Suppressor macrophage (primary cell): ENCODE measurements at places on chromosomes 7 and 10.

DNA sequence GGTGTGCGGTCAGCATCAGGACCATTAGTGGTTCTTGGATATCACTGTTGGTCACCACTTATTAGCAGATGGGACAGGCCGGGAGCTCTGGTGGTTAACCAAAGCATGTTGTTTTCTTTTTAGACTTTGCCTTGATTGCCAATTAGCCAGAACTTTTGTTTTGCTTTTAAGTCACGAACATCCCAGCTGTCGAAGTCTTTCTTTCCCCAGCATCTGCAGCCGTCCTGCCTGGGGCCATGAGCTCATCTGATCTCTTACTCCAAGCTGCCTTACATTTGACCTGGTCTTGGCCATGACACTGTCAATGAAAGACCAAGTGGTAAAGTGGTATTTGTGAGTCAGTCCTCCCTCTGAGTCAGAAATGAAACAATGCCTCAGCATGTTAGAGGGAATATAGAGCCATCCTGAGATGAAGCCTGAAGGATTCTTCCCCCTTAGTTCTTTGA, 53.9 kb upstream of the CREB5 start:
- no peak for DNase-seq

- no peak for DNase-seq
Observed at GRCh38 chr10:132158823-132159222, 27.9 kb upstream of the DPYSL4 start.

GRCh38 chr10:34397324-34397723, 417.8 kb downstream of the PARD3 start:
- DNase-seq: peak; percentile 5

GRCh38 chr10:96334616-96335526, 23.9 kb downstream of the OPALIN start:
- peak; percentile 55 for DNase-seq

GRCh38 chr10:115660391-115660790, 567.2 kb downstream of the ATRNL1 start:
- DNase-seq: no peak

DNA sequence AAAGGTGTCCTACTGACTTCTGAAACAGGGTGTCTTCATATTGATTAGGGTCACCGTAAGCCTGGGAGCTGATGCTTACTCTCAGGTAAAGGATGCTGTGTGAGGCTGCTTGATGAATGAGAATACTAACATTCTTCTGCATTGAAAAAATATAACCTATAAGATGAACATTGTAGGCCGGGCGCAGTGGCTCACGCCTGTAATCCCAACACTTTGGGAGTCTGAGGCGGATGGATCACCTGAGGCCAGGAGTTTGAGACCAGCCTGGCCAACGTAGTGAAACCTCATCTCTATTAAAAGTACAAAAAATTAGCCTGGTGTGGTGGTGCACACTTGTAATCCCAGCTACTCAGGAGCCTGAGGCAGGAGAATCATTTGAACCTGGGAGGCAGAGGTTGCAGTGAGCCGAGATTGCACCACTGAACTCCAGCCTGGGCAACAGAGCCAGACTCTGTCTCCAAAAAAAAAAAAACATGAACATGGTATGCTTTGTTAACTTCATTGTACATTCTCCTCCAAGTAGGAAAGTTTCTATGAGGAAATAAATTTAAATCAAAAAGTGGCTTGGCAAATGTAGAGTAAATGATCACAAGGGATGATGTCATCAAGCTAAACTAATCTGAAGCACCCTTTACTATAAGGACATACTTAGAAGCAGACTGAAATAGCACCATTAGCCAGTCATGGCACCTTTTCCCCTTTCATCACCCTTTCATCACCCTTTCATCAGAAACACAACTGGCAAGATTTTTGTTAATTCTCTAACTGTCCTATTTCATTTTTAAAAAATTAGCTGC, 1.5 kb upstream of the BRAF start:
- peak; percentile 36 for DNase-seq

- no peak for DNase-seq
Observed at GRCh38 chr7:97959046-97959445, 30.9 kb downstream of the OCM2 start.

GRCh38 chr10:59072038-59072437, 104.4 kb upstream of the PHYHIPL start:
- no peak for DNase-seq

GRCh38 chr10:74926791-74927585, 100.6 kb downstream of the KAT6B start:
- no peak for DNase-seq

DNA sequence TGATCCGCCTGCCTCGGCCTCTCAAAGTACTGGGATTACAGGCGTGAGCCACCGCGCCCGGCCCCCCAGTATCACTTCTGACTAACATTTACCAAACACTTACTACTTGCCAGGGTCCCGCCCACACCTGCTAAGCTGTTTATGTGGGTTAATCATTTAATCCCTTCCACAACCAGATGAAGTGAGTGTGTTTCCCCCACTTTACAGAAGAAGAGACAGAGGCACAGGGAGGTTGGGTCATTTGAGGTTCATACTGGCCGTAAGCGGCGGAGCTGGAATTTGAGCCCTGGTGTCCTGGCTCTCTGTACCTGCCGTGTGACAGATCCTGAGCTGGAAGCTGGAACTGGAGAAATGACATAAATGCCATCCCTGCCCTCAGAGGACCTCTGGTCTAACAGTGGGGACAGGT, 15.1 kb upstream of the VPS37D start:
- no peak for DNase-seq

GRCh38 chr10:113235508-113235907, 285.5 kb downstream of the TCF7L2 start:
- peak; percentile 86 for DNase-seq

DNA sequence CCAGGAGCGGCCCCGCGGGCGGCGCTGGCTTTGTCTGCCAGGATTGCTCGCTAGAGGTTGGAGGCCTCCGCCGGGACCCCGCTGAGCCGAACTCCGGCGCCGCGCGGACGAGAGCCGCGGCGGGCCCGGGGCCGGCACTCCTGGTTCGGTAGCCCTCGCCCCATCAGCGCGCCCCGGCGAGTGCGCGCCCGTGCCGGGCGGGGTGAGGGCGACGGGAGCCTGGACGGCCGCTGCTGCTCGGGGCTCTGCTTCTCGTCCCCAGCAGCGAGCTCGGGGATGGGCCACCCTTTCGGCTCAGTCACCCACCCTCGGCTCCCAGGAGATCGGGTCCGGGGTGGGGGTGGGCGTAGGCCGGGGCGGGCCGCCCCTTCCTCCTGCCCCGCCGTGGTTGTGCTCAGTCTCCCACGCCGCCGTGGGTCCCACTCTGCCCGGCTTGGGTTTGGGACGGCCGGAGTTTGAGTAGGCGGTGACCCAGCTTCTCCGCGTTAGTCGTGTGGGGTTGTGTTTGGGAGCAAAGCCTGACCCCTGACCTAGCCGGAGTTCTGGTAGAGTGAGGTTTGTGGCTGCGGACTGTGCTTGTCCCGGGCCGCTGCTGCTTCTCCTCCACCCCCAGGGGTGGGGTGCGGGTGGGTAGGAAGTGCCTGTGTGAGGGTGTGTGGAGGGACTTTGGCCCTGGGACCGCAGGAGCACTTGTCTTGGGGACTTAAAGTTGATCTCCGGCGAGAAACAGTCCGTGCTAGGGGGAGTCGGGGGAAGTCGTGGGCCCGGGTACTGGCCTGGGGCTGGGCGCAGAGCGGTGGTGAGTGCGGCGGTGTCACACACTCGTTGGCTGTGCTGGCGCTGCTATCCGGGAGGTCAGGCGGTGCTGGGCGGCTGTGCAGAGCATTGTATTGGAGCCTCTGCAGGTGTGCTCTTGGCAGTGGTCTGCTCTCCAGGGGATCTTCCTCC, 677 bp downstream of the TSPAN14 start:
- peak; percentile 53 for DNase-seq

- DNase-seq: no peak
Observed at GRCh38 chr7:104794154-104794553, 219.9 kb upstream of the KMT2E start.

GRCh38 chr7:32427769-32428291, 62.4 kb downstream of the LSM5 start:
- DNase-seq: peak; percentile 87

GRCh38 chr10:68151453-68151852, 42.2 kb downstream of the MYPN start:
- no peak for DNase-seq

- DNase-seq: no peak
Observed at GRCh38 chr10:14086596-14086995, 244.1 kb downstream of the FRMD4A start.

DNA sequence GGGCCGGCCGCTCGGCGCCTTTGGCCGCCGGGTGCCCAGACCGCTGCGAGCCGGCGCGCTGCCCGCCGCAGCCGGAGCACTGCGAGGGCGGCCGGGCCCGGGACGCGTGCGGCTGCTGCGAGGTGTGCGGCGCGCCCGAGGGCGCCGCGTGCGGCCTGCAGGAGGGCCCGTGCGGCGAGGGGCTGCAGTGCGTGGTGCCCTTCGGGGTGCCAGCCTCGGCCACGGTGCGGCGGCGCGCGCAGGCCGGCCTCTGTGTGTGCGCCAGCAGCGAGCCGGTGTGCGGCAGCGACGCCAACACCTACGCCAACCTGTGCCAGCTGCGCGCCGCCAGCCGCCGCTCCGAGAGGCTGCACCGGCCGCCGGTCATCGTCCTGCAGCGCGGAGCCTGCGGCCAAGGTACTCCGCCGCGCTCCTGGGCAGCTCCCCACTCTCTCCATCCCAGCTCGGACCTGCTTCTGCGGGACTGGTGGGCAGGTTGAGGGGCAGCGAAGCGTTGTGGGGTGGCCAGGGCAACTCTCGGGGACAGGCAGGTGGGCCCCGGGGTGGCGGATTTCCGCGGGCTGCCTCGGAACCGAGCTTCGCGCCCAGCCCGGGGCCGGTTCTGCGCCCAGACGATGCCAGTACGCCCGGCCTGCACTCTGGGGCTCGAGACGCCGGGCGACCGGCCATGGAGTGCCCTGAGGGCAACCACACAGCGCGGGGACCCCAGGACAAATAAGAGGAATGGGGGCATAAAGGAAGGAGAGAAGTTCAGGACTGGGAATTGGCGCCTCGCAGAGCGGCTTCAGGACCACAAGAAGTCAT, 578 bp downstream of the HTRA1 start:
- peak; percentile 23 for DNase-seq

GRCh38 chr7:50502947-50503346, 52.8 kb upstream of the FIGNL1 start:
- no peak for DNase-seq

DNA sequence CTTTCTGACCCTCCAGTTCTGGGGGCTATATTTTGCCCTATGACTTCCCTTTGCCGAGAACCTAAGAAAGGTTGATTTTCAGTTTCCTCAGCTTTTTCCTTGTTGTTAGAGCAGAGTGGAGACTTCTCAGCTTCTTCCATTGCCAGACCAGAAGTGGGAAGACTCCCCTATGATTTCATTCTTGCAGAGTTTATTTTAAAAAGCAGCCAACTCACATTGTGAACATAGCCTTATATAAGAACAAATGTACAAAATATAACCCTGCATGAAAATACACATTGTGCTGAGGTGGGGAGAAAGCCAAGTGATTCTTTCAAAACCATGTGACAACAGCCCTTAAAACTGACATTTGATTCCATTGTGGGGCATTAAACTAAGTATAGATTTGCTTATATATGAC, 33.8 kb upstream of the FZD8 start:
- DNase-seq: no peak

DNA sequence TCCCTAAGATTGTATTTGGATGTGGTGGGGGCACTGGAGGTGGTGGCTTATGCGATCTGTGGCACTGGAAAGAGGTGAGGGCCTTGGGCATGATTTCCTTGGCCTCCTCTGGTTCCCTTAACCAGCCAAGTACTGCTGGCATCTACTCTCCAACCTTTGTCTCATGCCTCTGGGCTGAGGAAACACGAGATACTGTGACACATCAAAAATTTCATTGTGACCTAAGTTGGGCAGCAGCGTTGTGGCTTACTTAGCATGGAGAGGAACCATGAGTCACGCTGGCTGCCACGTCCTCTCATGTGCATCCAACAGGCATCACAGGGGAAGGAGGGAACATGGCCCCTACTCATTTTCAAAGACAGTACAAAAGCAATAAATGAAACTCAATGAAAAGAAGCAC, 29.7 kb upstream of the GSDME start:
- peak; percentile 95 for DNase-seq

GRCh38 chr10:10392511-10392910, 625.2 kb upstream of the CELF2 start:
- no peak for DNase-seq

DNA sequence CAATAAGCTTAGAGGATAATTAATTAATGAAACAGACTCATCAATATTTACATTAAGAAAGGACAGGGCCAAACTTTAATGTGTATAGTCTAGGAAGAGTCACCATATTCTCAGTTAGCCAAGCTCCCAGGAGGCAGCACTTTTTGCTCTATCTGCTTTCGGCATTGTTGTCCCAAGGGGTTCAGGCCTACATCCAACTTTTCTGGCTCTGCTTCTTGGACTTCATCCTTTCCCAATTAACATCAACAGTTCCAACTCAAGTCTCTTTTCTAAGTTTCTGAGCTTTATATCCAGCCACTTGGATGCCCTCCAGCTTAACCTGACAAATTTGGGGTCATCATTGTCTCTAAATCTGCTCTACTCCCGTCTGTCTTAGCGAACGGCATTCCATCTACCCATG, 42.8 kb downstream of the GLI3 start:
- no peak for DNase-seq

DNA sequence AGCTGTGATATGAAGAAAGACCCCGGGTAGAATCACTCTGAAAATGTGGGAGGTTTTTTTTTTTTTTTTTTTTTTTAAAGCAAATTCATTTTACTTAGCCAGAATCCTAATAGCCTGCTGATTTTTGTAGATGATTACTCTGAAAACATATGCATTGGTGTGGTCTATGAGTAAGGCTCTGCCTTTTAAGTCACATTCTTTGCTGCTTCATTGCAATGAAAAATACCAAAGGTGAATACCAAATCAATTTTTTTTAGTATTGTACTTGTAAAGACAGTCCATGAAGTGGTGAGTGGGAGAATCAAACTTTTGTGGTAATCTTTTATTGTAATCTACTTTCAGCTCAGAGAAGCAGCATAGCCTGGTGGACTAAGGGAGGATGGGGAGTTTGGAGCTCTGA, 130.3 kb downstream of the SDK1 start:
- DNase-seq: no peak

GRCh38 chr7:38312821-38313220, 39.4 kb upstream of the TARP start:
- DNase-seq: peak; percentile 74

GRCh38 chr10:12321641-12322040, 27.7 kb upstream of the CAMK1D start:
- no peak for DNase-seq

- DNase-seq: no peak
Observed at GRCh38 chr10:104479906-104480593, 126.4 kb downstream of the CFAP58 start.

DNA sequence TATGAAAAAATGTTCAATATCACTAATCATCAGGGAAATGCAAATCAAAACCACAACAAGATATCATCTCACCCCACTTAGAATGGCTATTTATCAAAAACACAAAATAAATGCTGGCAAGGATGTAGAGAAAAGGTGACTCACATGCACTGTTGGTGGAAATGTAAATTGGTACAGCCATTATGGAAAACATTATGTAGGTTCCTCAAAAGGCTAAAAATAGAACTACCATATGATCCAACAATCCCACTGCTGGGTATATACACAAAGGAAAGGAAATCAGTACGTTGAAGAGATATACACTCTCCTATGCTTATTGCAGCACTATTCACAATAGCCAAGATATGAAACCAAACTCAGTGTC, 50.2 kb downstream of the CDK1 start:
- DNase-seq: no peak

GRCh38 chr10:109647627-109648026, 275.7 kb downstream of the XPNPEP1 start:
- no peak for DNase-seq

GRCh38 chr7:33087356-33087755, 21.8 kb downstream of the RP9 start:
- DNase-seq: no peak

GRCh38 chr7:157496416-157497275, 159.8 kb downstream of the DNAJB6 start:
- DNase-seq: no peak
